SK-N-DZ (cell line): ENCODE measurements at places on chromosomes 11 and 22.

- no peak for DNase-seq
Observed at GRCh38 chr11:50174189-50174588, 141.5 kb downstream of the OR4C45 start.

DNA sequence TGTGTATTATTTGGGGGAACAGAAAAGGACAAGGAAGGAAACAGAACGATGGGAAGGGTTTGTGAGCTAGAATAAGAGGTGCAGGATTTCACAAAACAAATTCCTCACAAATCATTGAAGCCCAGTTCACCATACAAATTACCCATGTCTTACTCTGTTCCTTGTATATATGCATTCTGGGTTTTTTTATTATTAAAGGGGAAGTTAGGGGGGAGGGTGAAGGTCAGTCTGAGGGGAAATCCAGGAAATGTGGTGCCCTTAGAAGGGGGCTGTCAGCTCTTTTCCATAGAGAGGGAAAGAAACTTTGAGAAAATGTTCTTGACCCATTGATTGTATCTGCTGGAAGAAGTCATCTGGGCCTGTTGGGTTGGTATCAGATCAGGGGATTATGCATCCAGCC, 90.8 kb downstream of the RNF169 start:
- no peak for DNase-seq

- peak; percentile 66 for DNase-seq
Observed at GRCh38 chr11:45921561-45922424, 663 bp upstream of the LARGE2 start.

- no peak for DNase-seq
Observed at GRCh38 chr11:2287091-2287490, 14.6 kb downstream of the C11orf21 start.

DNA sequence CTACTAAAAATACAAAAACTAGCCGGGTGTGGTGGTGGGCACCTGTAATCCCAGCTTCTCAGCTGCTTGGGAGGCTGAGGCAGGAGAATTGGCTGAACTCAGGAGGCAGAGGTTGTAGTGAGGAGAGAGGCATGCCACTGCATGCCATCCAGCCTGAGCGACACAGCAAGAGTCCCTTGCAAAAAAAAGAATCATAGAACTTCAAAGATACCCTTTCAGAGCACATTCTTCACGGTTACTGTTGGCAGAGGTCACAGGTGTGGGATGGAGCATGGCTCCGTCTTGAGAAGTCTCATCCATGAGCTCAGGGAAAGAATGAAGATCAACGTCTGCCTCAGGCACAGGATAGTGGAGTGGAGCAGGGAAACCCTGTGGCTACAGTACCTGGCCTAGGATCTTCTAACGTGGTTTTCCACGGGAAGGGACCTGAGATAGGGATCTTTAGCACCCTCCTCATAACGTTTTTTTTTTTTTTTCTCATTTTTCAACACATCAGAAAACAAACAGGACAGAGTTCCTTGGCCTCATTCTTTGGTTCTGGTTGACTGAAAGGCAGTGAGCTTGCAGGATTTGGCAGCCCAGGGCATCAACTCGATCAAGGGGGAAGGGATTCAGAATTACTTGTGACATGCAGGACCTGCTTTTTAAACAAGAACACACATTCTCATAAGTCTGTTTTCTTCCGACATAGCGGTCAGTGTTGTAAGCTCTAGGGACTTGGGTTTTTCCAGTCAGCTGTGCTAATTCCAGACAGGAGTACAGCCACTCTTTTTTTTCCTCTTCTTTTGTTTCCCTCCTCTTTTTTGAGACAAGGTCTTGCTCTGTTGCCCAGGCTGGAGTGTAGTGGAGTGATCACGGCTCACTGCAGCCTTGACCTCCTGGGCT, 22.8 kb downstream of the F2 start:
- no peak for DNase-seq

DNA sequence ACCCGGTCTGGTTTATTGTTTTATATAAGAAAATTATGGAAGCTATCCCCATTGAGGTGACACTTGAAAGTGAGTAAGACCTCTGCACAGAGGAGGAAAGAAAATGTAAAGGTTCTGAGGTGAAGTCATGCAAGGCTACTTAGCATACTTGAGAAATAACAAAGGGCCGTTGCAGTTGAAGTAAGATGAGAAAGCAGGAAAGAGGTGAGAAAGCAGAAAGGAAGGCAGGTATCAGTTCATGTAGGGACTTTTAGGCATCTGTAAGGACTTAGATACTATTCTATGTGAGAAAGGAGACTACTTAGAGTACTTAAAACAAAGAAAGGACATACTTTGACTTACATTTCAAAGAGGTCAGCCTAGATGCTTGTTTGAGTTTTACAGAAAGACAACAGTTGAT, 84.7 kb downstream of the CASP12 start:
- no peak for DNase-seq

GRCh38 chr11:14644226-14645014, 816 bp downstream of the PDE3B start:
- peak; percentile 69 for DNase-seq

DNA sequence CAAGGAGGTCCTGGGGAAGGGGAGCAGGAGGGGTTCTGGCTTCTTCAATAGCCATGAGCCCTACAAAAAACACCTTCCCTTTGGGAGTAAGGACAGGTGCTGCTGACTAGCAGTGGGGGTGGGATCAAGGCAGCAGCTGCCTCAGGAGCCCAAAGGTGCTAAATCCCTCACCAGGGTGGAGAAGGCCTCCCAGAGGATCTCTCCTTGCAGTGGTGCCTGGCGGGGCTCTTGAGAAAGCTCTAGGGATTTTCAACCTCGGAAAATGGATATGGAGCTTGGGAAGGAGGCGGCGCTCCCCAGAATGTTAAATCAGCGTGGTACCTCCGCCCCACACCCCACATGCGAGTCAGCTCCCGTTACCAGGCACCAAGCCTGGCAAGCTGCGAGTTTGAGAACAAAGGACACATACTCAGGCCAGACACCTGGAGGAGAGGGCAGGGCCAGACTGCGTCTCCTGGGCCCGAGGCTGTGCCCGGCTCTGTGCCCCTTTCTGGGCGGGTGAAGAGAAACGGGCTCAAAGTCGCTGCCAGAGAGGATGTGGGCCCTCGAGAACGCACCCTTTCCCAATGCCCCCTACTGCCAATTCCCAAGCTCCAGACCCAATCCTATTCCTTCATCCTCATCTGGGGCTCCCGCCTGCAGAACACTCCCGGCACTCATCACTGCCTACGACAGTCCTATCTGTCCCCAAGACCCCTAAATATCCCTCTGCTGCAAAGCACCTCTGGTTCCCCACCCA, 139.0 kb downstream of the BRD1 start:
- no peak for DNase-seq

DNA sequence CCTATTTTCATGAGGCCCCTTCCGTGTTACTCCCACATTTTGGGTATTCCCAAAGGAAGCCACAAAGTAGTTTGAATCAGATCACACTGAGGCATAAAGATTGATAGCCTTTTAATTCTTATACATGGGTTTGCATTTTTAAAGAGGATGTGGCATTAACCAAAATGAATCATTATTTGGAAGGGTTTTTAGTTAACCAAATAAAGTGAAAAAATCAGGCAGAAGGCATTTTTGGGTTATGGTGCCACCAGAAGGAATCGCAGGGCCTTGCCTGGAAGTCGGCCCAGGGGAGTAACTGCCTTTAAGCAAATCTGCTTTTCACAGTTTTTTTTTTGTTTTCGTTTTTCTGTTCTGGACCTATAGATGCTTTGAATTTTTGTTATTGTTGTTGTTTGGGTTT, 55.4 kb downstream of the HSD17B12 start:
- DNase-seq: no peak

DNA sequence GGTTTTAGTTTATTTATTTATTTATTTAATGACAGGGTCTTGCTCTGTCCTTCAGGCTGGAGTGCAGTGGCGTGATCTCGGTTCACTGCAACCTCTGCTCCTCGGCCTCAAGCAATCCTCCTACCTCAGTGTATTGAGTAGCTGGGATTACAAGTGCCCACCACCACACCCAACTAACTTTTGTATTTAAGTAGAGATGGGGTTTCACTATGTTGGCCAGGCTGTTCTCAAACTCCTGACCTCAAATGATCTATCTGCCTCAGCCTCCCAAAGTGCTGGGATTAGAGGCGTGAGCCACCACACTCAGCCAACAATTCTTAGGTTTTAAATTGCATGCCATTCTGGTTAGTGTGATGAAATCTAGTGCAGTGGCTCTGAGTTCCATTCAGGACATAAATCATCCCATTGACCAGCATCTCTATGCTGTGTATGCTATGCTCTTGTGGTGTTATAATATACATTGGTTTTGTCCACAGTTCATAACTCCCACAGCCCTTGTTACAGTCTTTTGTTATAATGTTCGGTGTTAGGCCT, 28.5 kb downstream of the ZNF280B start:
- no peak for DNase-seq

DNA sequence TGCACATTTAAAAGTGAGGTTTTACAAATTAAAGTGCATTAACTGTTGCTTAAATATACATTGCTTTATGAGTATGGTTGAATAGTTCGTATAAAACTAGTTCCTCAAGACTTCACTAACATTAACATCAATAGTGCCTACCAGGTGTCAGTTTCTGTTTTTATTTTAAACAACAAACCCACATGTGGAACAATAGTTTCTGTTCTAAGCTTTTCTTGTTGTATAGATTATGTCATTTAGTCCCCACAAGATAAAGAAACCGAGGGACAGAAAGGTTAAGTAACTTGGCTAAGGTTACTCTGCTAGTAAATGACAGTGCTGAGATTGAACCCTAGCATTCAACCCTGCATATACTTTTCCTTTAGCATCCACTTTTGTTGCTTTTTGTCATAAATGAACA, 41.4 kb upstream of the ST14 start:
- DNase-seq: no peak

DNA sequence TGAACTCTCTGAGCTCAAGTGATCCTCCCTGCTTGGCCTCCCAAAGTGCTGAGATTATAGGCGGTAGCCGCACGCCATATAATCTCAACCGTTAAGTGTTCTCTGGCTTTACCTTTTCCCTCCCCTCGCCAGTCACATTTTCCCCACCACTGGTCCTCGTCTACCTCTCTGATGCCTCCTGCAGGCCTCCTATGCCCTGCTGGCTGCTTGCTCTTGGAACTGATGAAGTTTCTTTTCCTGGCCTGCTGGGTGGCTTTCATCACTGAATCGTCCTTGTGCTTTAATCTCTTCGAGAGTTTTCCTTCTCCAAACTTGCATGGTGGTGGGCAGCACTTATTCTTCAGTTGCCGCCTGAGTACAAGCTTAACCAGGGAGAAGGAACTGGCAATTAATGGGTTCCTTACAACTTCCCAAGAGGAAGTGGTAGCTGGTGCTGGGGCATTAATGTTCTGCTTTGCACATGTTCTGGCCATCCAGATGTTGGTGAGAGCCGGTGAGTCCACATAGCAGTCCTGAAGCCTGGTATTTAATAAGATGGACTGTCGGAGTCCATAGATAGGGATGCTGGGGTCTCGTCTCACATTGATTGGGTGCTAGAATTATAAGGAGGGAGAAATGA, 1.3 kb downstream of the C22orf31 start:
- no peak for DNase-seq

GRCh38 chr11:73099512-73100266, 42.4 kb downstream of the FCHSD2 start:
- DNase-seq: no peak

- no peak for DNase-seq
Observed at GRCh38 chr11:31805037-31805628, 6.0 kb downstream of the PAX6 start.

- no peak for DNase-seq
Observed at GRCh38 chr11:69213964-69214363, 58.2 kb downstream of the SMIM38 start.

DNA sequence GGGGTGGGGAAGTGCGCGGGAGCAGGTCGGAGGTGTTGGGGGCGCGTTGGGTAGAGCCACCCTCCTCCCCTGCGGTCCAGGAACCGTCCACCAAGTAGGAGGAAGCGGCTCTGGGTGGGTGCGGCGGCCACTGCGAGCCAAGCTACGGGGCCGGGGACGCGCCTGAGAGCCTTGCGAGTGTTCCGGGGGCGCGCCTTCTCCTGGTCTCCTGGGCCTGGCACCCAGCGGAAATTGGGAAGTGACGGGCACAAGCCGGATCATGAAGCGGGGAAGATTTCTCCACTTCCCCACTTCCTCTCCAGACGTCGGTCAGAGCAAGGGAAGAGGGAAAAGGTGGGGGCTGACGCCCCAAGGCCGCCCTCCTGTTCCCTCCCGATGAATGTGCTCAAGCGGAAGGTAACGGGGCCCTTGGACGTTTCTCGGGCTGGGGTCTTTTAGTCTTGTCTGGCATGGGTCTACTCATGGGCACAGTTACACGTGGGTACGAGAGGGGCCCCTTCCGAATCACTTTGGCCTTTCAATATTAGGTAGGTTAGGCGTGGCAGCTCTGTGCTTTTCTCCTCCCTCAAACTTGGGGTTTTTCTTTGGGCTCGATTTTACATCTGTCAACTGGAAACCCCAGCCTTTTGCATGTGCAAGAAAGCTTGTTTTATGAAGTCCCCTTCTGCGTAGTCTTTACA, 865 bp downstream of the RBM14 start:
- no peak for DNase-seq

DNA sequence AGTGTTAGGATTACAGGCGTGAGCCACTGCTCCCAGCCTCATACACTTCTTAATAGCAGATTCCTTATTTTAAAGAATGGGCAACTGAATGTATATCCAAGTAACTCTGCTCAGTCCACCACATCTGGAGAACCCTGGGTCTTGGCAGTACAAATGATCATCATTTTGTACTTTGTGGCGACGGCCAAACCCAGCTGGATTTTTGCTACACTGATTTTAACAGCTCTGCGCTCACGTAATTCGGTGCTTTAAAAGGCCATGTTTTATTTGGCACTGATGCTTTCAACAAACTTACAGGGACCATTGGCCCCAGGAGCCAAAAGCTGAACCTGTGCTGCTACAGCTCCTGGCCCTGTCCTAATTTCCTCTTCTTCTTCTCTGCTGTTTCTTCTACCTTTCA, 60.8 kb upstream of the PDE3B start:
- no peak for DNase-seq

DNA sequence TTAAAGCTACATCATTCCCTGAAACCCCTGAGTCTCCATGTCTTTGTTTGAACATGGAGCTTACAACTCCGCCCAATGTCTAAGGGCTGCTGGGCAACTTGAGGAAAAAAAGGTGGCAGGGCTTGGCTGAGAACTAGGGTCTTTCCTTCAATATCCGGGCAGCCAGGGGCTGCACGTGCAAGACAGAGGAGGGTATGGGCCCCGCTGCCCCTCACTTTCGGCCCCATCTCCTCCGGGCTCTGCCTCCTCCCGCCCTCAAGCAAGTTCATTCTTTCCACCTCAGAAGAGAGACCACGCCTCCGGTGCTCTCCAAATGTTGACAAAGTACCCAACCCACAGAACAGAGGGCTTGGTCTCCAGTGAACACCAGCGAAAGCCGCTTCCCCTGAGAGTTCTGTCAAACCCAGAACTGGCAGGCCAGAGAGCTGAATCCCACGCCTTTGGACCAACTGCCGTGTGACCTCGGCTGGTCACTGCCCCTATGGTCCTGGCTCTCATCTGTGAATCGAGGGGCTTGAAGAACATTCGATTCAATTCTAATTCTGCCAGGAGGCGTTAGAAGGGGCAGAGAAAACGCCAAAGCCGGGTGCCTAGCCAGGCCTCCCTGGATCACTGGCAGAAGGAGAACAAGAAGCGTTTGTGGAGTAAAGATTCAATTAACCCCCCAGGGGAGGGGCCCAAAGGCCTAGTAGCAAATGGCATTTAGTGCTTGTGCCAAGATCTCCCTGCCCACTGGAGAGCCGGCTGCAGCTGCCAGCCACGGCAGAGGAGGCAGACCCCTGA, 7.3 kb downstream of the PDGFB start:
- no peak for DNase-seq

- DNase-seq: no peak
Observed at GRCh38 chr22:25172153-25172552, 27.5 kb upstream of the CRYBB3 start.
